OCI-LY7 (cell line): ENCODE measurements at places on chromosomes 7 and 10. TPM values are rescaled to one million over a fixed set of nuclear protein-coding genes. Genes with fewer than 3 reads are reported as not detected.

Gene NME8
- not detected in 2 replicates for total RNA-seq

Gene NODAL
- not detected in 2 replicates for total RNA-seq

Gene MPP7
- total RNA-seq = 19.6 and 26.4 TPM in 2 replicates

Gene TMEM196
- not detected in 2 replicates for total RNA-seq

Gene RELN
- not detected in 2 replicates for total RNA-seq

Gene ACTA2
- 3.3 and 4.2 TPM in 2 replicates for total RNA-seq

Gene CUEDC2
- total RNA-seq = 71.6 and 73.3 TPM in 2 replicates

Gene UNCX
- not detected in 2 replicates for total RNA-seq
